Activated T-cell treated with anti-CD3 and anti-CD28 coated beads for 4 hours (primary cell): ENCODE measurements at places on chromosomes 3 and 15.

DNA sequence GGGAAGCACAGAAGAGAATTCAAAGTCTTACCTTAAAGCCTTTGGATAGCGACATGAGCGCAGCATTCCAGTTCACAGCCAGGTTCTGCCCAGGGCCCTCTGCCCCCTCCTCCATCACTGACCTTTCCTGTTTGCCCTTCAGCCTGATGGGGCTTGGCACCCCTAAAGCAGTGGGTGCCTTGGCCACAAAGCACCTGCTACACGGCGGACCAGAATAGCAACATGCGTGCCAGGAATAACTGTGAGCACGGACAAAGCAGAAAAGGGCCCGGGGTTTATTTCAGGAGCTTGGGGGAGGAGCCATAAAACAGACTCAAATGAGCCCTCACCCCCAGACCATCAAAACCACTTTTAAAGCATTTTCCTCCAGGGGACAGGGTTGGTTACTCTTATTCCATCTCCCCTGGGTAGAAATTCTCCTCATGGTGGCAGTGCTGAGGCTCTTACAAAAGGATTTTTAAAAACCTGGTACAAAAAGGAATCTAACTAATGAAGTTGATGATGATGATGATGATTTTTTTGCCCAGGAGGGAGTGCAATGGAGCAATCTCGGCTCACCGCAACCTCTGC is 135.4 kb downstream of the KLF13 start:
- no peak for DNase-seq

GRCh38 chr3:99696497-99696896 is 58.1 kb downstream of the COL8A1 start:
- DNase-seq: no peak

DNA sequence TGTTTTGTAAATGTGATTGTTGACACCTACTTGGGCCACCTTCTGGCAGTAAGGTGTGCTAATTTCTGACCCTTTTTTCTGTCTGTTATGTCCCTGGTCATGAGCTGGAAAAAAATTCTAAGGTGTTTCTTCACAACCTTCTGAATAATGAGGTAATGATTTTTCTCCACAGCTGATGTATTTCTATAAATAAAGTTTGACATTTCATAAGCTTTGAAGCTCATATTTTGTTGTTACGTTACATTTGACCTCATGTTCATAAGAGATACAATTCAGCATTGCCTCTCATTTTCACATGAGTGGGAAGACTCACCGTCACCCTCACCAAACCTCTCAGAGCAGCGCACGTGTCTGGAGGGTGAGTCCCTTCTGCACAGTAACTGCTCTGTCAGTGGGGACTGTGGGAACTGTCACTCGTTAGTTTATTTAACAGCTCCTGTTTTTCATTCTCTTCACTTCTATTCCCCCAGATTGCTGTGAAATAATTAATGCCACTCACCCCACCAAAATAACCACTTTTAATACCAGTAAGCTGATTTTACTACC is 140.9 kb downstream of the PLCL2 start:
- DNase-seq: no peak

DNA sequence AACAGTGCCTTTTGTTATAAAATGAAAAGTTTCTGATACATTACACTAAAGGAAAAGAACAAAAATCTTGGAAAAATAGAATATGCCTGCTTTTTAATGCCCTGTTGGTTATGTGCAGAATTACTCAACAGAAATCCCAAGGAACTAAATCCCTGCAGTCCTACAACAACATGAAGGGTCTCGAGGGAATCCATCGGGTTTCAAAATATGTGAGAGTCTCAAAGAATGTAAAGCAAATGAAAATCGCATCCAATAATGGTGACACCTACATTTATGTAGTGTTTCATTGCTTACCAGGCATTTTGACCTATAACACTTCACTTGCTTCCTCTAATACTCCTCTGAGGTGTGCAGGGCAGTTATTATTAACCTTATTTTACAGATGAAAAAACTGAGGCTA is 411.3 kb downstream of the FOXP1 start:
- no peak for DNase-seq

DNA sequence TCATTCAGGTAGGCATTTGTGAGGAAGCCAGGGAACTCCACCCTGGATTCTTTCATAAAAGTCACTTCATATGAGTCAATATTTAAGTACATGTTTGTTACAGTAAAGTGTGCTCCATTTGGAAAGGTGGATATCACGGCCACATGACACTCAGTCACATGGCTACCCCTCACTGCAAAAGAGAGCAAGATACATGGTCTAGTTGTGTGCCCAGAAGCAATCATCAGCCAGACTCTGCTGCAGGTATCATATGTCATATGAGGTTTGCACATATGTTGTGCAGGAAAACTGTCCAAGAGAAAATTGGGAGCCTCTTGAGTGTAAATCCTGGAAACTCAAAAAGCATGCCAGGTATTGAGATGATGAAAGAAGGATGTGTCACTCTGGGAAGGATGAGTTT is 55.0 kb upstream of the NMNAT3 start:
- DNase-seq: no peak

DNA sequence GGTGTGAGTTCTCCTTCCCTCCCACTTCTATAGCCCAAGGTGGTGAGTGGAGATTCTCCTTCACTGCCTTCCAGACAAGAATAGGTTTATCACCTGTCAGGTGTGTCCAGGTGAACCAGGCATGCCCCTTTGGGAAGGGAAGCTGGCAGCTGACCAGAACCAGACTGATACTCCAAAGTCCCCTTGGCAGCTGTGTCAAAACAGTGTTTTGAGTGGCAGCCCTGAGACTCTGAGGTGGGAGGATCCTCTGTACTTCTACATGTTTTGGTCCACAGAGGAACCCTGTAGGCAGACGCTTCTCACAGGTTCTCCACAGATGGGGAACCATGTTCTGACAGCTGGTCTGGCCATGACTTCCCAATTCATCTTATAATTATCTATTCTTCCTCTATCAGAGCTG is 30.1 kb downstream of the ISL2 start:
- DNase-seq: no peak

DNA sequence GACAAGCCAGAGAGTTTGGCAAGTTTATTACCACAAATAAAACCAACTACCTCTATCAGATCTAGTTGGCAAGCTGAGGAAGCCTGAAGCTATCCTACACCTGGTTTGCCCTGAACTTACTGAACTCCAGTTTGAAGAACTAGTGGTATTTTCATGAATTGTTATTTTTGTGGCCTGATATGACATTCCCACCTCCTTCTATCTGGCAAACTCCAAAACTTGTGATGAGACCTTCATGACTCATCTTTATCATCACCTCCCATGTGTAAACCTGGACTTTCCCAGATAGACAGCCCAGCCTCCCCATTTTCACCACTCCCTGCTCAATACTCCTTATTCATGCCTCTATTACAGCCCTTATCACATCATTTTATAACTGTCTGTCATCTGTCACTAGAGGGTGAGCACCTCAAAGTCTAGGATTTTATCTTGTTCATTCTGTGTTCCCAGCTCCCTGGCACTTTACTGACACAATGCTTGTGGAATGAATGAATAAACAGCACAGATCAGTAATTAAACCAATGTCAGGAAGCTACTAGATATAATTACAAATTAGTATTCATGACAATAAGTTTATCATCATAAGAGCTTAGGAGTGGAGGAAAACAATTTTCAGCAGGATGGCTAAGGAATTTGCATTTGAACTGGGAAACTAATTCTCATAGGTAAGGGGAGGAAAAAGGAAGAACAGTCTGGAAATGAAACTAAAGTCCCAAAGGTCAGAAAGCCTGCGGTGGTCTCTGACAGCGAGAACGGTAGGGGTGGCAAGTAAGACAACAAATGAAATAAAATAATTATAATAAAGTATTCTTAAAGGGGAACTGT is 13.2 kb upstream of the TRANK1 start:
- no peak for DNase-seq

DNA sequence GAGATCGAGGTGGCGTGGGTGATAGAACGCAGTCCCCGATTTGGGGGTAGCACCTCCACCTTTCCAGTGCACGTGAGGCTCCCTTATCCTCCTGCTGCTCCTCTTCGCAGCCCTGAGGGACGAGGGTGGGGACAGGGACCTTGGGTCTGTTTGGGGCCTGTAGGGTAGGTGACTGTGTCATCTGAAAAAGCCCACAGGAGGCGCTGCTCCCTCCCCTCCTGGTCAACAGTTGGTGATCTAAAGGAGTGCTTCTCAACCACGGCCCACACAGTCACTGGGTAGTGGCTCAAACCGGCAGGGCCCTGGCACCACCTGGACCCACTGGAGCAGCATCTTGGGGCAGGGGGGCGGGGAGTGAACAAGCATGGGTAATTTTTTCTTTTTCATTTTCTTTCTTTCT is 7.1 kb downstream of the LRRK1 start:
- DNase-seq: no peak
